ENCODE measurements at places on chromosomes 7 and 10.

DNA sequence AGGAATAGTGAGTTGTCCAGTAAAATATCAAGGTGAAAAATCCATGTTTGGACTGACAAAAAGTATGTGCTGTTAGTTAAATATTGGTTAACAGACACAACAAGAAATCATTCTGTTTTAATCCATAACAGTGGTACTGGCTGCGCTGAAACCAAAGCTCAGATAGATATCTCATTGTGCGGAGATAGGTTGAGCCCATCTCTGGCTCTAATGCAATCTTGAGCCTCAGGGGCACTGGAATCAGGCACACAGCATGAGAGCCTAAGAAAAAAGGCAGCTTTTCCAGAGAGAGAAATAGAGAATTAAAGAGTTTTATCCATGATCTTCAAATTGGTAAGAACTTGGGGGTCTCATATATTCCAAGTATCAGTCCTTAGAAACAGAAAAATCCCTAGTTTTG, 373.7 kb downstream of the HPSE2 start:
- no peak for DNase-seq

GRCh38 chr10:95742485-95742884, 13.5 kb upstream of the ENTPD1 start:
- no peak for DNase-seq

DNA sequence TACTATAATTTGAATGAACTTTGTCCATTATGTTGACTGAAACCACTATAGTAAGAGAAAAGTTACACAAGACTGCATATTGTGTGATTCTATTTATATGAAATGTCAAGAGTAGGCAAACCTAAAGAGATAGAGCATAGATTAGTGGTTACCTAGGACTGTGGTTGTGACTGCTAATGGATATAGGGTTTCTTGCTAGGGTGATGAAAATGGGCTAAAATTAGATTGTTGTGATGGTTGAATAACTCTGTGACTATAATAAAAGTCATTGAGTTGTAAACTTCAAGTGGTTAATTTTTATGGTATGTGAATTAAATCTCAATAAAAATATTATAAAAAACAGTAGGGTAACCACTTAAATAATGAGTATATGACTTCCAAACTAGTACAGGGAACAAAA, 142.9 kb upstream of the AHR start:
- DNase-seq = no peak

- DNase-seq = no peak
These were observed 91.3 kb upstream of the ABI1 start for GRCh38 chr10:26952094-26952493.

- DNase-seq = no peak
These were observed 15.8 kb downstream of the SCD start for GRCh38 chr10:100362570-100363496.
